Vagina (tissue), 2 donors: ENCODE measurements at places on chromosomes 12 and 14. TPM values are rescaled to one million over a fixed set of nuclear protein-coding genes. Genes with fewer than 3 reads are reported as not detected.

The ADGRD1 gene
- total RNA-seq = 35.8 TPM

DNA sequence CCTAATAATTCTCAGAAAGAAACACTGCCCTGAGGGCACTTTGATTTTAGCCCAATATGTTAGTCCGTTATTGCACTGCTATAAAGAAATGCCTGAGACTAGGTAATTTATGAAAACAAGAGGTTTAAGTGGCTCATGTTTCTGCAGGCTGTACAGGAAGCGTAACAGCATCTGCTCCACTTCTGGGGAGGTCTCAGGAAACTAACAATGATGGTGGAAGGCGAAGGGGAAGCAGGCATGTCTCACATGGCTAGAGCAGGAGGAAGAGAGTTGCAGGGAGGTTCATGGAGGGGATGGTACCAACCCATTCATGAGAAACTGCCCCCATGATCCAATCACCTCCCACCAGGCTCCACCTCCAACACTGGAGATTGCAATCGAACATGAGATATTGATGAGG lies 49.4 kb upstream of the RERG start:
- no peak overlapping the region for H3K4me3 ChIP-seq
- no peak overlapping the region for H3K27ac ChIP-seq
- DNase-seq = no peak
- H3K27me3 ChIP-seq = no peaks in the 10 kb centered on the region

- H3K4me1 ChIP-seq = peaks cover 18% of the 10 kb centered on the region
- no peak overlapping the region for H3K27ac ChIP-seq
- H3K27me3 ChIP-seq = peaks cover 6% of the 10 kb centered on the region
- DNase-seq = no peak
- no peaks in the 10 kb centered on the region for H3K36me3 ChIP-seq
- no peak overlapping the region for H3K4me3 ChIP-seq
Observed at GRCh38 chr12:71441836-71442566, 2.4 kb downstream of the LGR5 start.

DNA sequence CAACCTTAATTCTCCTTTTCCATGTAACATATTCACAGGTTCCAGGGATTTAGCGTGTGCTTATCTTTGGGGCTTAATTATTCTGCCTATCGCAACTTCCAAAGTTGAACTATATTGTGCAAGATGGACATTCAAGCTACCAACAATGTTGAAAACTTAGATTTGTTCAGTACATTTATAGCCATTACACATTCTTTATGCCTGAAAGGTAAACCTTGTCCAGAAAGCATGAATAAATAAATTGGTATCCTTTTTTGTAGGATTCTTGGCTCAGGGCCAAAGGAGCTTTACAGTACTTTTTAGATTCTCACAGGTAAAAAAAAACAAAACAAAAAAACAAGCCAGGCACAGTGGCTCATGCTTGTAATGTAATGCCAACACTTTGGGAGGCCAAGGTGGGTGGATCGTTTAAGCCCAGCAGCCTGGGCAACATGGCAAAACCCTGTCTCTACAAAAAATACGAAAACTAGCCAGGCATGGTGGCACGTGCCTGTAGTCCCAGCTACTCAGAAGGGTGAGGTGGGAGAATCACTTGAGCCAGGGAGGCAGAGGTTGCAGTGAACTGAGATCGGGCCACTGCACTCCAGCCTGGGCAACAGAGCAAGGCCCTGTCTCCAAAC lies 3.3 kb downstream of the C12orf56 start:
- H3K27me3 ChIP-seq = no peaks in the 10 kb centered on the region
- DNase-seq = no peak
- H3K4me3 ChIP-seq = no peak overlapping the region
- H3K4me1 ChIP-seq = peaks cover 18% of the 10 kb centered on the region
- H3K36me3 ChIP-seq = no peaks in the 10 kb centered on the region

- no peak overlapping the region for H3K27ac ChIP-seq
- H3K4me1 ChIP-seq = no peaks in the 10 kb centered on the region
- H3K4me3 ChIP-seq = no peak overlapping the region
Observed at GRCh38 chr12:24979976-24980730, 31.3 kb upstream of the BCAT1 start.

- H3K27me3 ChIP-seq = no peaks in the 10 kb centered on the region
- H3K36me3 ChIP-seq = no peaks in the 10 kb centered on the region
- DNase-seq = no peak
- H3K4me1 ChIP-seq = peaks cover 3% of the 10 kb centered on the region
- no peak overlapping the region for H3K4me3 ChIP-seq
Observed at GRCh38 chr14:104592292-104592672, 12.3 kb downstream of the TMEM179 start.

DNA sequence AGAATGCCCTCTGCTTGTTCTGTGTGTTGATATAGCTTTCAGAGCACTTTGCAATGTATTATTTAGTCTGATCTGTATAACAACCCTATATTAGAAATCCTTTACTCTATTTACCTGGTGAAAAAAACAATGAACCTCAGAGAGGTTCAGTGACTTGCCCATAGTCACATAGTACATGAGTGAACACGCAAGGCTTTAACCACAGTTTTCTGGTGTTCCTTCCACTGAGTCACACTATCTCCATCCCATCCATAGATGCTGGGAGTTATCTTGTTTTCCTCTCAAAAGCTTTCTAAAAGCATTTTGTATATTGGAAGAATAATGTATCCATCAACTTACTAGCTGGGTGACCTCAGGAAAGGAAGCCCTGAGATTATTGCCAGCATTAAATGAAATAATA lies 104.5 kb downstream of the NT5DC3 start:
- no peak for DNase-seq
- H3K27me3 ChIP-seq = no peaks in the 10 kb centered on the region
- H3K27ac ChIP-seq = no peak overlapping the region

DNA sequence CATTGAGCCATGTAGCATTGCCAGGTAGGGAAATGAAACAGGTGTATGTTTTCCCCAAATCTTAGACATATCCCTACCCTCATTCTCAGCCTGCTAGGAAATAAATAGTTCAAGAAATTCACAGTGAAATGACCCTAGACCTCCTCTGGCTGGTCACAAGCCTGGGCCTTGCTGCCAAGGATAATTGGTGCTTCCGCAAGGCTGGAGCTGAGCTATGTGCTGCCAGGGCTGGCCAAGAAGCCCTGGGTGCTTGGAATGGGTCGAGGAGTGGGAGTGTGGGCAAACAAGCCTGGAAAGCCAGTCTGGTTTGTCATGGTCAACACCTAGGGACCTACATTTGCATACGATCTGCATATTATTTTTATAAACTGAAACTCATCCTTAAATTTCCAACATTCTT lies 31.3 kb upstream of the SLC10A1 start:
- no peaks in the 10 kb centered on the region for H3K27me3 ChIP-seq
- H3K4me3 ChIP-seq = no peak overlapping the region
- H3K27ac ChIP-seq = no peak overlapping the region
- H3K36me3 ChIP-seq = no peaks in the 10 kb centered on the region
- peak; percentile 29 for DNase-seq

The RAD9B gene
- total RNA-seq = not detected

The TPPP2 gene
- not detected for total RNA-seq

DNA sequence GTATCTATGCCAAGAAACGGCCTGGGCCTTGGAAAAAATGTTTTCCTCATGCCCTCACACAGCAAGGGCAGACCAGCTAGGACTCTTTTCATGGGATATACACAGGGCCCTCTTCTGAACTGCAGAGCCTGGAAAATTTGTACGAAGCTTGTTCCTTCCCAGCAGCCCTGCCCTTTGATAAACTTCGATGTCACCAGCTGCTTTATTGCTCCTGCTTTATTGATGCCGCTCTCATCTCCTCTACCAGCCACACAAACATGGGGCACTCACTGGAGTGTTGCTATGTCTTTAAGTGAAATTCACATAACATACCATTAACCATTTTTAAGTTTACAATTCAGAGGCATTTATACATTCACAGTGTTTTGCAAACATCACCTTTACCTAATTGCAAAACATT lies 197.9 kb downstream of the KTN1 start:
- H3K4me3 ChIP-seq = no peak overlapping the region
- no peak overlapping the region for H3K27ac ChIP-seq
- DNase-seq = no peak
- H3K4me1 ChIP-seq = peaks cover 16% of the 10 kb centered on the region

GRCh38 chr12:67649261-67649569 lies 670 bp downstream of the DYRK2 start:
- no peaks in the 10 kb centered on the region for H3K36me3 ChIP-seq
- H3K4me1 ChIP-seq = peaks cover 48% of the 10 kb centered on the region
- H3K4me3 ChIP-seq = peak overlapping the region; percentile 79
- peak overlapping the region; percentile 96 for H3K27ac ChIP-seq

GRCh38 chr14:74578479-74578878 lies 33.6 kb downstream of the LTBP2 start:
- H3K27me3 ChIP-seq = no peaks in the 10 kb centered on the region
- H3K36me3 ChIP-seq = no peaks in the 10 kb centered on the region
- no peak for DNase-seq
- H3K4me1 ChIP-seq = peaks cover 54% of the 10 kb centered on the region
- no peak overlapping the region for H3K4me3 ChIP-seq
- H3K27ac ChIP-seq = no peak overlapping the region

The NOXRED1 gene
- total RNA-seq = not detected

GRCh38 chr12:47391566-47391965 lies 311.8 kb upstream of the AMIGO2 start:
- H3K27ac ChIP-seq = no peak overlapping the region
- no peak overlapping the region for H3K4me3 ChIP-seq
- H3K4me1 ChIP-seq = no peaks in the 10 kb centered on the region
- no peaks in the 10 kb centered on the region for H3K36me3 ChIP-seq
- H3K27me3 ChIP-seq = no peaks in the 10 kb centered on the region
- DNase-seq = no peak

DNA sequence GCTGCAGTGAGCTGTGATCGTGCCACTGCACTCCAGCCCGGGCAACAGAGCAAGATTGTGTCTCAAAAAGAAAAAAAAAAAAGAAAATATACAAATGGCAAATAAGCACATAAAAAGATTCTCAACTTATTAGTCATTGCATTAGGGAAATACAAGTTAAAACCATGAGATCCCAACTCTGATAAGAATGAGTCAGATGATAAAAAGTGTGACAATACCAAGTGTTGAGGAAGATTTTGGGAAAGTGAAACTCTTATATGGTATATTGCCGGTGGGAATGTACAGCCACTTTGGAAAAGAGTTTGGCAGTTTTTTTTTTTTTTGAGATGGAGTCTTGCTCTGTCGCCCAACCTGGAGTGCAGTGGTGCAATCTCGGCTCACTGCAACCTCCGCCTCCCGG lies 7.6 kb upstream of the PRPF40B start:
- no peaks in the 10 kb centered on the region for H3K27me3 ChIP-seq
- H3K4me1 ChIP-seq = no peaks in the 10 kb centered on the region
- no peak overlapping the region for H3K27ac ChIP-seq
- H3K36me3 ChIP-seq = no peaks in the 10 kb centered on the region
- no peak overlapping the region for H3K4me3 ChIP-seq

DNA sequence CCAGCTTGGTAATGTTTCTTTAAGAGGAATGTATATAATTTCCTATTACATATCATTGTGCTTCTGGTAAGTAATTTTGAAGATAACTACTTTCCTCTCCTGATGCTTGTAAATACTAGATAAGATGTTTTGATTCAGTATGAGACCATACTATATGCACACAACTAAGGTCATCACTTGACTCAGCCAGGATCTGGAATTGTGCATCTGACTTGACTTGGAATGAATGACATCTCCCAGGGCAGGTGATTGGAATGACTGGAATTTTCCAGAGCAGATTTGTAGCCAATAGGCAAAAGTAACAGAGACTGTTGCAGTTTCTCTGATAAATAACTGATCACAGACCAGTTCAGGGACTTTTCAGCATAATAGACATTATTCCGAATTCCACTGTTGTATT lies 11.1 kb downstream of the BEST3 start:
- no peaks in the 10 kb centered on the region for H3K27me3 ChIP-seq
- peaks cover 8% of the 10 kb centered on the region for H3K4me1 ChIP-seq
- no peak for DNase-seq
- no peak overlapping the region for H3K27ac ChIP-seq

DNA sequence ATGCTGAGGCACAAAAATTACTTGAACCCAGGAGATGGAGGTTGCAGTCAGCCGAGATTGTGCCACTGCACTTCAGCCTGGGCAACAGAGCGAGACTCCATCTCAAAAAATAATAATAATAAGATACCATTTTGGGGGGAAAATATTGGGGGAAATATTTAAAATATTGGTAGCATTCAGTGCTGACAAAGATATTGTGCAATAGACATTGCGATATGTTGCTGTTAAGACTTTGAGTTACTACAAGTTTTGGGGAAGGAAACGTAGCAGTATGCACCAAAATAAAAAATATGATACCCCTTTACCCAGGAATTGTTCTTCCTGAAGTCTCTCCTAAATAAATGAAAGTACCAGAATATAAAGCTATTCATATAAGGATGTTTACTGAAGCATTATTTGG lies 37.7 kb upstream of the MYBPC1 start:
- H3K27me3 ChIP-seq = no peaks in the 10 kb centered on the region
- DNase-seq = no peak
- H3K4me1 ChIP-seq = peaks cover 7% of the 10 kb centered on the region
- no peaks in the 10 kb centered on the region for H3K36me3 ChIP-seq

The EIF2S1 gene
- total RNA-seq = 30.4 TPM

DNA sequence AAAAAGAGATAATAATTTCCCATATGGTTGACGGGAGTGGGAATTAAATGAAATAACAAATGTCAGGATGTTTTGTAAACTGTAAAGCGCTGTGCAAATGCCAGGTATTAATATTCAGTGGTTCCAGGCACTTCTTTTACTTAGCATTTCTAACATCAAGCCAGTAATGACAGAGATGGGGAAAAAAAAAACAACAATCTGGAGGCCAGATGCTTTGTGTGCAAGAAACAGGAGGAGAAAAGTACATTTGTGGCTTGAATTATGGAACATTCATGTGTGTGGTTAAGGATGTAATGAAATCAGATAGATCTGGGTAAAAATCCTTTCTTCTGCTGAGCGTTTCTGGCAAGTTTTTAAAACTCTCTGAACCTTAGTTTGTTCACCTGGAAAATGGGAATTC lies 509.6 kb downstream of the FUT8 start:
- H3K4me1 ChIP-seq = no peaks in the 10 kb centered on the region
- no peaks in the 10 kb centered on the region for H3K36me3 ChIP-seq
- no peak overlapping the region for H3K27ac ChIP-seq
- H3K27me3 ChIP-seq = no peaks in the 10 kb centered on the region
- no peak overlapping the region for H3K4me3 ChIP-seq

- H3K36me3 ChIP-seq = no peaks in the 10 kb centered on the region
- H3K27ac ChIP-seq = no peak overlapping the region
- H3K27me3 ChIP-seq = no peaks in the 10 kb centered on the region
- DNase-seq = no peak
- H3K4me1 ChIP-seq = peaks cover 45% of the 10 kb centered on the region
Observed at GRCh38 chr14:68174446-68174845, 354.9 kb downstream of the RAD51B start.

The A2M gene
- 274 TPM for total RNA-seq

The SIX4 gene
- 1.5 TPM for total RNA-seq
